ENCODE measurements at places on chromosomes 4 and X. TPM values are rescaled to one million over a fixed set of nuclear protein-coding genes. Genes with fewer than 3 reads are reported as not detected.

The ZNF157 gene
- total RNA-seq, result not detected

The NHSL2 gene
- 5.5 TPM for total RNA-seq

The OPRPN gene
- not detected for total RNA-seq

GRCh38 chr4:124940387-124940786, 227.9 kb upstream of the ANKRD50 start:
- DNase-seq, result no peak

DNA sequence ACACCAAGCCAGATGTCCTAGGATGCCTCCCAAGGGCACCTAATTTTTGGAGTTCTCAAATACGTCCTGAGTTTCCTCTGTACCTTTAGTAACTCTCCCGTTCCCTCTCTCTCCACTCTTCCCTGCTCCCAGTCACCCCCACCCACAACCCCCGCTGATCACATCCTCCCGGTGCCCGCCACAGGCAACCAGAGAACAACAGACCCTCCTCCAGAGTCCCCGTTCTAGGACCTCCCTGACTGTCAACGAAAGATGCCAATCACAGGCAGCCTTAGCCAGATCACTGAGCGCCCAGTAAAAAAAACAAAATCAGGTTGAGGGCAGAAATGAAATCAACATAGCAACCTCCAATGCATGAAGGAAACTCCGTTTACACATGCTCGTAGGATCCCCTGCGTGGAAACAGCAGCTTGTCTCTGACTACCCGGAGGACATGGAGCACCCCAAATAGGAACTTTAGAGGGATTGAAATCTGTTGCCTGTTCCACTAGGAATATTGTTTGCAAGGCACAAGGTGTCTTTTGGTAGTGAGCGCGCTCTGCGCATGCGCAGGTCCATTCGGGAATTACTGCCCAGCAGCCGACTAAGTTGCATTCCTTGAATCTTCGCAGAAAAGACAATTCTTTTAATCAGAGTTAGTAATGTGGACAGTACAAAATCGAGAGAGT, at the start of gene GABRB1:
Gene GABRB1, plus strand, starts transcription at position 557 of the 668 bp plus-strand sequence.
- DNase-seq, result peak; percentile 65

- no peak for DNase-seq
Measured at GRCh38 chr4:136644279-136644678, 888.0 kb downstream of the PCDH18 start.

The NAP1L2 gene
- total RNA-seq, result 8.1 TPM

All from right atrium auricular region (tissue), 2 donors.